ENCODE measurements at places on chromosomes 13 and 19.

DNA sequence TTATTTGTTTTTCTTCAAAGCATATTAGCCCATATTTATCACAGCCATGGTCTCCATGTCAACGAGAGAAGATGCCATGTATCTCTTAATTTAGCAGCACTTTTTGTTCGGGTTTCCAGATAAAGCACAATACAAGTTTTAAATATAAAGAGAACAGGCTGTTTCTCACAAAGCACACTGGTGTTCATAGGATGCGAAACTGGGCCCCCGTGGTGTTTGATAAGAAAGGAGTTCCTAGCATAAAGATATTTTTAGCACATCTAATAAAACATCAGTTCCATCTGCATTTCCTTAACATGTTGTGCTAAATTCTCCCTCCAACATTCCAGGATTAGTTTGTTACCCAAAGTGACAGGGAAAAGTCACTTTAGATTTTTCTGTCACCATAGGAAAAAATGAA, 72.4 kb upstream of the EDNRB start:
- no peak for DNase-seq

DNA sequence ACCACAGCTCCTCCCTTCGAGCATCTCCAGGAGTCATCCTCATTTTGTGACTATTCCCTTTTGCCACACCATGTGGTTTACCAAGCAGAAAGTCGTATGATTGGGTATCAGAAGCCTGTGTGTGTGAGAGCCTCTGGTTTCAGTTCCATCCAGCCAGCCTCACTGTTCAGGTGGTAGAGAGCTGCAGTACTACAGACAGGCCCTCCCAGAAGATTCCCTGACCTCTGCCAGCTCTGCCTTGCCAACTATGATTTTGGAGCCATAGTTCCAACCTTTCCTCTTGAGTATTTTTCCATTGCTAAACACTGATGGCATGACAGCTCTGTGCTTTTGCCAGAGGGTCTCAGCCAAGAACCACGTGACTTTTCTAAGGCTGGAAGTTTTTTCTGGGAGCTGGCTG, 82.5 kb downstream of the DHRS12 start:
- no peak for DNase-seq

GRCh38 chr19:38649305-38650171, 2.1 kb downstream of the ACTN4 start:
- peak; percentile 73 for DNase-seq

- no peak for DNase-seq
These were observed 31.7 kb downstream of the INSR start for GRCh38 chr19:7262470-7262869.

DNA sequence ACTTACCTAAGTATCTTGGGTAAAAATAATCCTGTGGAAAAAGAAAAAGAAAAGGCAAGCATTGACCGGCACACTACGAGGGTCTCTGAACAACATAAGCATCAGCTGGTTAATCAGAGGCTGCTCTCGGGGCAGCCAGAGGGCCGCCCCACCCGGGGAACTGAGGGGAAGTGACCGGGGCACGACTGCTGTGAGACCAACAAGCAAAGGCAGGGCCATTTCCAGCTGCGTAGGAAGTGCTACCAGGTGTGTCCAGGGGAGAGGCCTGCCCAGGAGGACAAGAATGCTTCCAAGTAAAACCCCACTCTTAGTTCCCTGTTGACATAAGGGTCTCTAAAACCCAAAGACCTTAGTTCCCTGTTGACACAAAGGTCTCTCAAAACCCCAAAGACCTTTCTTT, 15.9 kb downstream of the GAS6 start:
- no peak for DNase-seq

- no peak for DNase-seq
These were observed 324.0 kb downstream of the FOXO1 start for GRCh38 chr13:40342461-40342860.

- peak; percentile 42 for DNase-seq
These were observed 73.0 kb downstream of the IPO5 start for GRCh38 chr13:98026457-98026857.

GRCh38 chr13:39363382-39363772, 239.6 kb downstream of the LHFPL6 start:
- no peak for DNase-seq

DNA sequence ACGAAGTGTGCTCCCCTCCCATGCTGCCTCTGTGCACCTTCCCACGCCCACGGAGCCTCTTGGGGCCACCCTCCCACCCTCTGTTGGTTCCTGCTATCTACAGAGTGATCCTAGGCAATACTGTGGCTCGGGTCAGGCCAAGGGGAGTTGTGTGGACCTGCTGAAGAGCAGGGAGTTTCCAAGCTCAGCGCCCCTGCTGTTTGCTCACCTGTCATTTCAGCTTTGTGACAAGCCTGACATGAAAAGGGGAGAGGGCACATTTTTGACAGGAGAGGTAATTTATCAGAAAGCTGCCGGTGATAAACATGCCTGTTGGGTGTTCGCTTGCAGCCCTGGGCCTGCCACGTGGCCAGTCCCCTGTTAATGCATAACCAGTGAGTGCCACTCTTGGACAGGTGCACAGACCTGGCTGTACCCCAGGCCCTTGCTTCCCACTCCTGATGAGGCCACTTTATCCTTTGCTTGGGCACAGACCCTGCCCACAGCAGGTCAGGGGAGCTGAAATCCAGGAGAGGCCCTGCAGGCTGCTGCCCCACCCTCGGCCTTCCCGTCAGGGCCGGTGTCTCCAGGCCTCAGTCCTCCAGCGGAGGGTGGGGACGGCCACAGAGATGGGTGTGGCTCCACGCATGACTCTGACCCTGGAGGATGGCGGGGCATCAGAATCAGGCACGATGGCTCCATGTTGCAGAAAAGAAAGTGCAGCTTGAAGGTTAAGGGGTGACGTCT, 201.5 kb upstream of the GPR12 start:
- peak; percentile 88 for DNase-seq

DNA sequence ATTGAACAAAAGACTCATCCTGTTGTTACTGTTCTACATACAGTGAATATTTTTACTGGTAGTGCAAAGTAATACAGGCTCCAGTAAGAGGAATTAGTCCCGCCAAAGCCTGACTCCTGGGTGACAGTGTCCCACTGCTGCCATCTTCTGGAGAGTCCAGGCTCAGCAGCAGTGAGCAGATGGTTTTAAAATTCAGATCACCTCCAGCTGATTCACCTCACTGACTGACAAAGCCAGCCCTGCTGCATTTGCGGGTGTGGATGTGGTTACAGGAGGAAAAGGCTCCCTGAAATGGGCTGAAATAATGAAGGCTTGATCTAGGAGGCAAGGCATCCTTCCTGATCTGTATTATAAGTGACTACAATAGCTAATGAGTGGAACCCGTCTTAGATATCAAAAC, 18.3 kb downstream of the PABPC3 start:
- peak; percentile 46 for DNase-seq

GRCh38 chr13:36979361-36980050, 19.6 kb downstream of the ALG5 start:
- DNase-seq = no peak

GRCh38 chr13:112012016-112012704, 54.8 kb upstream of the SOX1 start:
- no peak for DNase-seq

DNA sequence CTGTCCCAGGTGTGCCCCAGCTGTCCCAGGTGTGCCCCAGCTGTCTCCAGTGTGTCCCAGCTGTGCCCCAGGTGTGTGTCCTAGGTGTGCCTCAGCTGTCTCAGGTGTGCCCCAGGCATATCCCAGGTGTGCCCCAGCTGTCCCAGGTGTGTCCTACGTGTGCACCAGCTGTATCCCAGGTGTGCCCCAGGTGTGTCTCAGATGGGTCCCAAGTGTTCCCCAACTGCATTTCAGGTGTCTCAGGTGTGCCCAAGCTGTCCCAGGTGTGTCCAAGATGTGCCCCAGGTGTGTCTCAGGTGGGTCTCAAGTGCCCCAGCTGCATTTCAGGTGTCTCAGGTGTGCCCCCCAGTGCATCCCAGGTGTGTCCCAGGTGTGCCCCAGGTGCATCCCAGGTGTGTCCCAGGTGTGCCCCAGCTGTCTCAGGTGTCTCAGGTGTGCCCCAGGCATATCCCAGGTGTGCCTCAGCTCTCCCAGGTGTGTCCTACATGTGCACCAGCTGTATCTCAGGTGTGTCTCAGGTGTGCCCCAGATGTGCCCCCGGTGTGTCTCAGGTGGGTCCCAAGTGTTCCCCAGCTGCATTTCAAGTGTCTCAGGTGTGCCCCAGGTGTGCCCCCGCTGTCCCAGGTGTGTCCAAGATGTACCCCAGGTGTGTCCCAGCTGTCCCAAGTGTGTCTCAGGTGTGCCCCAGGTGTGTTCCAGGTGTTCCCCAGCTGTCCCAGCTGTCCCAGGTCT, 1.3 kb upstream of the GRK1 start:
- no peak for DNase-seq

DNA sequence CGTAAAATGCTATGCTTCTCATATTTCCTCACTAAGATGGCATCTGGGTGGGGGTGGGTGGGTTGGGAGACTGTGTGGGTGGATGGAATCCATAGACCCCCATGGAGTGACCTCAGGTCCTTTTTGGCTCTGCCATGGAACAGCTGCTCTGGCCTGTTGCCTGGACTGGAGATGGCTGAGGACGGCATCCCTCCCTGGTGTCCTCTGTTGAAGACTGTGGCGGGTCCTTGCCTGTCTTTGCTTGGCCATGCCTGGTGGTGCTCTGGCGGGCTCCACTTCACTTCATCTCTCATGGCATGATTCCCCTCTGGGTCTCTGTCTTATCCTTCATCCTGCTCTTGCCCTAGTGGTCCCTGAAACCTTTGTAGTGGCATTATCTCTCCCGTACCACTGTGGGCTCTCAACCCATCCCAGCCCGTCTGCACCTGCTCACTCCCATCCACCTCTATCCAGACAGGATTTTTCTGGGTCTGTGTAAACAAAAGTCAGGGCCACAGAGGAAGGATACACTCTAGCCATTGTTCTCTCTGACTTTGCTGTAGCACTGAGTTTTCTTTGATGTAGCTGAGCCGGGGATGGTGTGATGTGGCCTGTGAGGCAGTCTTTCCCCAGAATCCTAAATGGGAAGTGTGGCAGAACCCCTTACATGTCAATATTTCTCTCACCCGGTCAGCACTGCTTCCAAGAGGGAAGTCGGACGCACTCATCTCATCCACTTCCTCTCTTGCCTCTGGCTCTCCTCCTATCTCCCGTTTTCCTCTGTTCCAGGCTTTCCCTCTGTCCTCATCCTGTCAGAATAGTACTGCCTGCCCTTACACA, 36.1 kb downstream of the WDFY2 start:
- no peak for DNase-seq

- no peak for DNase-seq
These were observed 623.4 kb downstream of the PCDH17 start for GRCh38 chr13:58254943-58255342.

DNA sequence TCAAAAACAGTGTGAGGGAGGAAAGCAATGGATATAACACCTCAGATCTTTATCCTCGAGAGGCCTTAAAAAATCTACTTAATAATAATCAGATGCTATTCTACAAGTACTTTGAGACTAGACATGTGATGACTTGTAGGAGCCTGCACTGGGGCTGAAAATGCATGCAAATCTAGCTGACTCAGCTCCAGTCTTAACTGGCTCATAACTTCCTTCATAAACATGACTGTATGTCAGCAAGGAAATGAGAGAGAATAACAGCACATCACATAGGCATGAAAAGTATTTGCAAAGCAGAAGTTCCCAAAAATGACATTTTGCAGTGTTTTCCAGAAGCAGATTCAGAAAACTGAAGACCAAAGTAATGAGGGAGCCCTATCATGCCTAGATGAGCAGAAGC, 38.1 kb downstream of the PSG5 start:
- DNase-seq = no peak
